Left kidney (tissue), 8 donors: ENCODE measurements at places on chromosomes 3 and 15. TPM values are rescaled to one million over a fixed set of nuclear protein-coding genes. Genes with fewer than 3 reads are reported as not detected.

The SYNM gene
- polyA plus RNA-seq = 1.9 TPM

The BTD gene
- 21.6 TPM for polyA plus RNA-seq

- no peak for DNase-seq
Observed at GRCh38 chr3:142574665-142575064, 3.9 kb downstream of the ATR start.

- no peak for DNase-seq
Observed at GRCh38 chr3:41076399-41076798, 122.9 kb upstream of the CTNNB1 start.

DNA sequence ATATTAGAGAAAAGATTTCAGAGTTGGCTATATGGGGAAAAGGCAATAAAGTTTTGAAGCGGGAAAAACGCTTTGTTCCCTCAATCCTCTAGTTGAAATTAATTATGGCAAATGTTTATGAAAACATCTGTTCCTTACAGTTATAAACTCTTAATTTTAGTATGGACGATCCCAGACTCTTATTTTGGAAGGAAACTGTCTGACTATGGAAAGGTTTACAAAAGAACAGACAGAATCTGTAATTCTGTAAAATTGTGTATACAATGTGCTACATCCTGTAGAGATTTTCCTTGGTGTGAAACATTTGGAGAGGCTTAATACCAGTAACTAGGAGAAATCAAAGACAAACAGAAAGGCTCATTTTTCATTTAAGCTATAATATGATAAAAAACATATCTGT lies 311.8 kb downstream of the TBC1D5 start:
- DNase-seq = no peak
